ENCODE measurements at places on chromosomes 5 and 9.
A peak's percentile ranks its signal among the peaks of the same experiment; 100 is the strongest.

- DNase-seq, result no peak
Measured at GRCh38 chr5:79495311-79495710, 18.6 kb downstream of the HOMER1 start.

GRCh38 chr9:27433631-27434325 lies 90.3 kb upstream of the IFNK start:
- no peak for DNase-seq

DNA sequence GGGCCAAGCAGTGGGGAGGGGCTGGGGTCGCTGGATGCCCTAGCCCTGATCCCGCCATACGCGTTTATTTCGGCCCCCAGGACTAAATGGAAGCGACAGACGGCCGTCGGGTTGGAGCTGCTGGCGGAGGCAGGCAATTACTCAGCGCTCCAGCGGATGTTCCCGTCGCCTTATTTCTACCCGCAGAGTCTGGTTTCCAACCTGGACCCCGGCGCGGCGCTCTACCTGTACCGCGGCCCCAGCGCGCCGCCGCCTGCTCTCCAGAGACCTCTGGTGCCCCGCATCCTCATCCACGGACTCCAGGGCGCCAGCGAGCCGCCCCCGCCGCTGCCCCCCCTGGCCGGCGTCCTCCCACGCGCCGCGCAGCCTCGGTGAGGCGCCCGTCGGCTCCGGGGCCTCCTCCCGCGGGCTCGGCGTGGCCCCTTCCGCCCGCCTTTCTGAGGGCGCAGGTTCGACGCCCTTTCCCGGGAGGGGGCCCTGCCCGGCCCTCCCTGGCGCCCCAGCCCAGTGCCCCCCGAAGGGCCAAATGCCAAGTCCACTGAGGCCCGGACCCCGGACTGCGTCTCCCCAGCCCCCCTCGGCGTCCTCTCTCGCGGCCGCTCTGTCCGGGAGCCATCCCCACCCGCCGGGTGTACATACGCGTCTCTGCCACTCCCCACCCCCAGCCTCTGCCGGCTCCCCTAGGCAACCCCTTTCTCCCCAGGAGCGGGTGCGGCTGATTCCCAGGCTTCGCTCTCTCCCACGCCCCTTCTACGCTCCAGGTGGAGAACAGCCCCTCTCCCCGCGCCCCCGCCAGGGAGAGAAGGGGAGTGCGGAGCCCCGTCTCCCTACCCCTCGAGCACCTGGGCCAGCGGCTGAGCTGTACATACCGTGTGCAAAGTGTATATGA lies 7.0 kb downstream of the BARHL1 start:
- no peak for DNase-seq

GRCh38 chr5:169494383-169494935 lies 89.1 kb upstream of the SPDL1 start:
- DNase-seq, result no peak

DNA sequence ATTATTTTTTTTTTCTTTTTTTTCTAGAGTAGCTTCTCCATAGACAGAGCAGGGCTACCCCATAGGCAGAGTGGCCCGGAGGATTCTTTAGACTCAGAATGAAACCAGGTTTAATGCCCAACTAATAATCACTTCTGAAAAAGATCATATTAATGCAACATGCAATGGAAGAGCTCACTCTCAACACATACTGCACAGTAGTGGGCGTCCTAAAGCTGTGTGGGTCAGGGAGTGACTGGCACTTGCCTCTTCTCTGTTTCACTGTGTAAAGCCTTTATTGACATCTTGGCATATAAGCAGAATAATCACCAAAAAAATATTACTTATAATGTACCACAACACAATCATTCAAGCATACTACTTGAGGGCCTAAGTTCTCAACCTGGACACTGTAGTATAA lies 11.1 kb downstream of the PWWP2A start:
- no peak for DNase-seq

DNA sequence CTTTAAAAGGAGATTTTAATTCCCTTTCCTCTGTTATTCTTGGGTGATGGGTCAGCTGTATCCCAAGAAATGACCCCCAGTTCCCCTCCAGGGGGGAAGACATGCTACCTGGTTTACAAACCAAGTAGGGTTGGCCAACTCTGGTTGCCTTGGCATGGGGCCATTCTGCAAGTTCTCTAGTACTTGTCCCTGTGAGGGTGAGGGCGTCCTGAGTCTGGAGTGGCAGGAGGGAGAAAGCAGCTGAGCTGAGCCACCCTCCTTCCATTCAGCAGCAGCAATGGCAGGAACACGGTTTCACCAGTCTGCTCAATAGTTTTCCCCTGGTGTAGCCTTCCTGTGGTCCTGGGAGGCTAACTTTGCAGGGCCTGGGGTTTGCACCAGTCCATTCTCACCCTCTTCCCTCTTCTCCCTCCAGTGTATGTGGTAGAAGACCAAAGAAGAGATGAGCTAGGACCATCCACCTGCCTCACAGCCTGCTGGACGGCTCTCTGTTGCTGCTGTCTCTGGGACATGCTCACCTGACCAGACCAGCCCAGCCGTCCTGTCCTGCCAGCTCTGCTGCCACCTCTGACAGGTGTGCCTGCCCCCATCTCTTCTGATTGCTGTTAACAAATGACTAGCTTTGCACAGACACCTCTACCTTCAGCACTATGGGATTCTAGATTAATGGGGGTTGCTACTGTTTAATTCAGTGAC lies 59.9 kb downstream of the PFDN1 start:
- DNase-seq, result no peak

DNA sequence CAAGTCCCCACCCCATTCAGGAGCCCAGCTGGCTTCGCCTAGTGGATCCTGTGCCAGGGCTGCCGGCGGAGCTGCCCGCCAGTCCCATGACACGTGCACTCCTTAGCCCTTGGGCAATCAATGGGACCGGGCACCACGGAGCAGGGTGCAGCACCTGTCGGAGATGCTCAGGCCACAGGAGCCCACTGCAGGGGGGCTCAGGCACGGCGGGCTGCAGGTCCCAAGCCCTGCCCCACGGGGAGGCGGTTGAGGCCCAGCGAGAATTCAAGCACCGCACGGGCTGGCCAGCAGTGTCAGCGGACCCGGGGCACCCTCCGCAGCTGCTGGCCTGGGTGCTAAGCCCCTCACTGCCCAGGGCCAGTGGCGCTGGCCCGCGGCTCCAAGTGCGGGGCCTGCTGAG lies 969.7 kb upstream of the CDH10 start:
- DNase-seq, result no peak

- DNase-seq, result no peak
Measured at GRCh38 chr9:20044686-20045085, 255.8 kb upstream of the SLC24A2 start.

GRCh38 chr9:135291165-135291564 lies 188.4 kb upstream of the PPP1R26 start:
- DNase-seq, result no peak

GRCh38 chr5:73812962-73813588 lies 187.1 kb downstream of the ARHGEF28 start:
- no peak for DNase-seq

DNA sequence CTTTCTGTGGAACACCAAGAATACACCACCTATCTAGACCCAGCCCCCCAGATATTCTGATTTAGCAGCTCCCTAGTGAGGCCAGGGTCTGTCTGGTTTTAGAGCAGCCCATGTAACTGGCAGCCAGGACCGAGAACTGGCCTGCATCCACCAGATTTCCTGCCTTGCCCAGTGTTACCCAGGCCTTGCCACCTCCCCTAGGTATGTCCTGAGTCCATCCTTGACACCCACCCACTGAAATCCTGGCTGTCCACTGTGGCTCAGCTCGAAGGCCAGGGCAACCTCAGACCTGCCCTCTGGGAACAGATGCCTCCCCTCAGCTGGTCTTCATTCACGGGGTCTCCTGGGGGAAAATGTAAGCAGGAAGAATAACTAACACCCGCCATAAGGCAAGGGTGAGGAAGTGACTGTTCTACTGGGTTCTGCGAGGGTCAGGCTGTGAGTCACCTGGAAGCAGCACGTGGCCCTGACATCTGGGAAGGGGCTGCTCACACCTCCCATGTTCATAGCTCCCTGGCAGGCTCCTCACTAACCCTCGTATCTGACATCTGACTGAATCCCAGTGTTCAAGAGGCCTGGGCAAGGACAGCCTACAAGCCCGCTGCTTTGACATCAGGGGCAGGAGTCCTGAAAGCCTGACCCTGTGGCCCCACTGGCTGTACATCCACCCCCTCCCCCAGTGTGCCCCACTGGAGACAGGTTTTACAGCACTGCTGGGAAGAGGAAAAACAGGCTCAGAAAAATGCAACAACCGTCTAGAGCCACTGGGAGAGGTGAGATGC lies 72.7 kb downstream of the SEMA4D start:
- DNase-seq, result no peak

GRCh38 chr9:134380542-134381271 lies 54.5 kb downstream of the RXRA start:
- no peak for DNase-seq

- DNase-seq, result no peak
Measured at GRCh38 chr9:95752129-95752731, 123.3 kb upstream of the ERCC6L2 start.

- DNase-seq, result no peak
Measured at GRCh38 chr5:425714-426113, 17.3 kb upstream of the EXOC3 start.

- DNase-seq, result no peak
Measured at GRCh38 chr5:75031366-75031765, 21.0 kb downstream of the GCNT4 start.

- DNase-seq, result no peak
Measured at GRCh38 chr5:76470976-76471375, 67.9 kb downstream of the IQGAP2 start.

GRCh38 chr9:98105006-98105405 lies 14.0 kb downstream of the TRIM14 start:
- no peak for DNase-seq

- no peak for DNase-seq
Measured at GRCh38 chr5:147805030-147805454, 22.5 kb upstream of the JAKMIP2 start.

DNA sequence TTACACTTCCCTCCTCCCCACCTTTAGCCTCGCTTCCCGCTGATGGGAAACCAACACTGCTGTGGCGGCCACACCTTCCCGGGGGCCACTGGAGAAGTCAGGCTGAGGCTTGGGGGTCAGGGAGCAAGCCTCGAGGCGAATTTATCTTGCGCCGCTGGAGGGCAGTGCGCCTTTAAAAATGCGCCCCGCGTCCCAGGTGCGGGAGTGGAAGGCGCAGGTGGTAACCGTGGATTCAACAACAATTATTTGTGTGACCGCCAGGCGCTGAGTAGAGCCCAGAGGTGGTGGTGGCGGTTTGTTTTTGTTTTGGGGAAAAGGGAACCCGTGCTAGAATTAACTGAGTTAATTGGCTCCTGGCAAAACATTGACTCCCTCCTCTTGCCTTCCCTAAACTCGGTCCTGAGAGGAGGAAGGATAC lies 1.1 kb downstream of the CFAP77 start:
- DNase-seq, result peak; percentile 37

- DNase-seq, result no peak
Measured at GRCh38 chr5:26674846-26675245, 363.5 kb downstream of the CDH9 start.

DNA sequence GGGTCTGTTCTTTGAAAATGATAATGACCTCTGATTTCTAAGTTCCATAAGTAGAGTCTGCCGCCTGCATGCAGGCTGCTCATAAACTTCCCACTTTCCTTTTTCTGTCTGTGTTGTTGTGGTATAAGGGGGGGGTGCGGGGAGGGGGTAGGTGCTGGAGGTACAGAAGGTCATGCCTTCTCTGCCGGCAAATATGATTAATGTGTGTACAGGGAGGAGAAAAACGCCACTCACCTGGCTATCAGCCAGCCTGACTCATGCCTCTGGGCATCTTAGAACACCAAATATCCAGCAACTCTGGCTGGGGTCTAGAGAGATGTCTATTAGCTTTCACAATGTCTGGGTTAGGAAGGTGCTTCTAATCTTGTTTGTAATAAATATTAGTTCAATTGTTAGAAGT lies 128.3 kb downstream of the EFNA5 start:
- no peak for DNase-seq

DNA sequence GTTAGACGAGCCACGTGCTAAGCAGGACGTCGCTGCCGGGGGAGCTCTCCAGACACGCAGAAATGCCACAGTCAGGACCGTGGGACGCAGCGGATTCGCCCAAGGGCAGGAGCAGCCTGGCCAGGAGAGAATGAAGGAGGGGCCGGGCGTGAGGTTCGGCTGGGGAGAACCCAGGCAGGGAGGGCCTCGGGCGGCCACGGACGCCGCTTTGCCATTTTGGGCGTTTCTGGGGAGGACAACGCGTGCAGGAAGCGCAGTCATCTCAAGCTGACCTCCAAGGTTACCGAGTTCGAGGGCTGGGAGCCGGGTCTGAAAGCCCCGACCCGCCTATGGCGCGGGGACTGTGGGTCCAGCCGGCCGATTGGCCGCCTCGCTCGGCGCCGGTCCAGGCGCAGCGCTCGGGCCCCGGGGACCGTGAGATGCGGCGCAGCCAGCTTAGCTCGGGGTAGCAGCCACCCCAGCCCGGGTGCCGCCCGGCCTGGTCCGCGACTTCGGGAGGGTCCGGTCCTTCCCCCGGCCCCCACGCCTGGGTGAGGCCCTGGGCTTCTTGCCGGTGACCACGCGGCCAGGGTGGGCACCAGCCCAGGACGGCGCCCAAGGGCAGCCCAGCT lies 760 bp upstream of the MAN1B1 start:
- no peak for DNase-seq

GRCh38 chr5:126508251-126508961 lies 85.2 kb downstream of the GRAMD2B start:
- no peak for DNase-seq

- DNase-seq, result no peak
Measured at GRCh38 chr5:179154346-179154990, 94.3 kb downstream of the ZNF354C start.

DNA sequence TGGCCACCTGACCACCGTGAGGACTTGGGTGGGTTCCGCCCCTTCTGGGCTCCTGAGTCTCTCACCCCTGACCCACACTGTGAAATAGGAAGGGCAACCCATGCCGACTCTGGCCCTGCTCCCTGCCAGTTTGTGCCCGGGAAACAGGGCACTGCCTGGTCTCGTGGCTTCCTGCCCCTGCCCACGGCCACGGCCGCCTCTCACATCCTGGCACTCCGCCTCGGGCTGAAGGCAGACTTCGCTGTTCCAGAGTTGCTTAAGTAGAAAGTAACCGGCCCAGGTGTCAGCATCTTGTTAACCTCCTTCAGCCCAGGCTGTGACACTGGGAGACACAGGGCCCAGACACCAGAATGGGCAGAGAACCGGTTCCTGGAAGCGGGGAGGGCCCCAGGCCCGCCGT lies 68.7 kb upstream of the RNU6ATAC start:
- no peak for DNase-seq

- DNase-seq, result no peak
Measured at GRCh38 chr9:93620881-93621820, 44.8 kb downstream of the PHF2 start.

- DNase-seq, result no peak
Measured at GRCh38 chr5:140043508-140043872, 391 bp upstream of the NRG2 start.

- no peak for DNase-seq
Measured at GRCh38 chr9:4638968-4639367, 23.1 kb upstream of the PLPP6 start.
